ENCODE measurements at places on chromosomes 5 and 9. TPM values are rescaled to one million over a fixed set of nuclear protein-coding genes. Genes with fewer than 3 reads are reported as not detected.

The PCDHA1 gene
- total RNA-seq = not detected

The ACTBL2 gene
- not detected for total RNA-seq

The PCDH1 gene
- total RNA-seq = 43.8 TPM

The RUSC2 gene
- 40.2 TPM for total RNA-seq

DNA sequence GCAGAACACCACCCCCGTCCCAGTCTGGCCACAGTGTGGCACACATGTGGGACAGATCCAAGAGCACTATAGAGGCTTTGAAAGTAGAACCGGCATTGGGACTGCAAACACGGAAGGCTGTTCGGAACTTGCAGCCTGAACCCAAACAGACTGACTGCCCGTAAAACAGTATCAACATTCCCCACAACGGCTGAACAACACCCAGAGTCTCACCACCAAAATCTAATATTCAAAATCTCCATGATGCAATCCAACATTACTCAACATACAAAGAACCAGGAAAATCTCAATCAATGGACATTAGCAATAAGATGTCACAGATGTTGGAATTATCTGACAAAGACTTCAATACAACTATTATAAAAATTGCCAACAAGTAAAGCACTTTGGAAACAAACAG, 82.3 kb downstream of the ROR2 start:
- no peak for DNase-seq

GRCh38 chr9:114899995-114900394, 30.4 kb downstream of the TNFSF8 start:
- DNase-seq = no peak

Measured in mesenteric fat pad (tissue), 1 donor.